ENCODE measurements at places on chromosomes 11 and 22. TPM values are rescaled to one million over a fixed set of nuclear protein-coding genes. Genes with fewer than 3 reads are reported as not detected.
A peak's percentile ranks its signal among the peaks of the same experiment; 100 is the strongest.

APBB1 gene
- total RNA-seq = 50.8 TPM

RFPL1 gene
- total RNA-seq = not detected

C11orf52 gene
- 5.2 TPM for total RNA-seq

GGT5 gene
- total RNA-seq = 50.8 TPM

MYO7A gene
- total RNA-seq = 27.9 TPM

OR2AT4 gene
- not detected for total RNA-seq

DNA sequence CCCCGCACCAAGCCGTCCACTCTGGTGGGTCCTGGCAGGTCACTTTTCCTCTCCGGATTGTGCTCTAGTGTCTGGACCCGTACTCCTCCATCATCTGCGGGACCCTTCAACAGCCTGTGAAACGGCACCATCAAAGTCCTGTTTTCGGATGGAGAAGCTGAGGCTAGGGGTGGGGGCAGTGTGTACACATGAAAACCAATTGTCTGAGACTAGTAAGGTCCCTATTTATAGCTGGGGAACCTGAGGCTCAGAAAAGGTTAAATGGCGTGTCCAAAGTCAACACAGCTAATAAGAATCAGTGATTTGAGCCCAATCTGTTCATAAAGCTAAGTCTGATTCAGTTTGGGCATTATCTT is 668 bp upstream of the LRRC32 start:
- no peak overlapping the region for H3K4me3 ChIP-seq
- no peaks in the 10 kb centered on the region for H3K36me3 ChIP-seq
- no peaks in the 10 kb centered on the region for H3K27me3 ChIP-seq
- H3K27ac ChIP-seq = peak overlapping the region; percentile 35

DNA sequence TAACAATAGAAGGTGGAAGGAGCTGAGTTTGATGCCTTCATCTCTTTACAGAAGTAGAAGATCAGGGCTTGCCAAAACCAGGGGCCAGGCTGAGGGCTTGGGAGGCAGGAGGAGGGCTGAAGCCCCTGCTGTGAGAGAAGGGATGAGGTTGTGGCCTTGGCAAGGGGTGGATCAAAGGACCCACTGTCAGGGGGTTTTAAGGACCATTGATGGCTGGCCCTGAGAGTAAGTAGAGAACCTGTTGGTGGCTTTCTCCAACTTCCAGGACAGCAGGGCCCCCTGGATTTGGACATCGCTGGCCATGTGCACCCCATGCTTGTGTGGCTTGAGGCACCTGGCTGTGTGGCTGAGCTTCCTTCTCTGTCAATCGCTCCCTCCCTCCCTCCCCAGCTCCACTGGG is 927.7 kb downstream of the TBC1D22A start:
- H3K4me3 ChIP-seq = no peak overlapping the region
- no peaks in the 10 kb centered on the region for H3K27me3 ChIP-seq
- H3K27ac ChIP-seq = no peak overlapping the region
- no peaks in the 10 kb centered on the region for H3K36me3 ChIP-seq

DNA sequence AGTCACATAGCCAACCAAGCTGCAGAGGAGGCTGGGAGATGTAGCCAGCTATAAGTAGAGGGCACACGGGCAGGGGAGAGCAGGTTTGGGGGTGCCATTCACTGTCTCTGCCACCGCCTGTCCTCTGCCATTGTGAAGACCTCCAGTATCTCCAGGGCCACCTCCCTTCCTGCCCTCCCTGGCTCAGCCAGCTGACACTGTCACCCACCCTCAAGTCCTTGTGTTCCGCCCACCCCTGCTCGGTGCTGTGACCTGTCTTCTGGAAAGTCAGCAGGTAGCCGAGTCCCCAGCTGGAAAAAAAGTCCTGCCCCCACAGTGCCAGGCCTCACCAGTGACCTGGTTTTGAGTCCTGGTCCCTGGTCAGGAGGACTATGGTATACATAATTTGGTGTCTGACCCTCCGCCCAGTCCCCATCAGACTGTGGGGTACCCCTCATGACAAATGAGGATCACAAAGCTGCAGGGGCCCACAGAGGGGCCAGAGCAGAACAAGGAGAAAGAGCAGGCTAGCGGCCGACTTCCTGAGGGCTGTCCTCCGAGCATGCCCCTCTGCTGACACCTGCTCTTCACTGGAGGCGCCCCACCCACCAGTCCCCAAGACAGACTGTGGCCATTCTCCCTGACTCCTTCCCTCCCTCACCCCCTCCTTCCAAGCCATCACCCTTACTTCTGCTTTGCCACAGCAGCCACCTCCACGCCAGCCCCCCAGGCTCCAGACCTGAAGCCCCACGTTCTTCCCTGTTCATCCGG is 7.1 kb upstream of the IL2RB start:
- H3K27me3 ChIP-seq = no peaks in the 10 kb centered on the region
- H3K27ac ChIP-seq = no peak overlapping the region
- H3K36me3 ChIP-seq = no peaks in the 10 kb centered on the region
- DNase-seq = no peak

DNA sequence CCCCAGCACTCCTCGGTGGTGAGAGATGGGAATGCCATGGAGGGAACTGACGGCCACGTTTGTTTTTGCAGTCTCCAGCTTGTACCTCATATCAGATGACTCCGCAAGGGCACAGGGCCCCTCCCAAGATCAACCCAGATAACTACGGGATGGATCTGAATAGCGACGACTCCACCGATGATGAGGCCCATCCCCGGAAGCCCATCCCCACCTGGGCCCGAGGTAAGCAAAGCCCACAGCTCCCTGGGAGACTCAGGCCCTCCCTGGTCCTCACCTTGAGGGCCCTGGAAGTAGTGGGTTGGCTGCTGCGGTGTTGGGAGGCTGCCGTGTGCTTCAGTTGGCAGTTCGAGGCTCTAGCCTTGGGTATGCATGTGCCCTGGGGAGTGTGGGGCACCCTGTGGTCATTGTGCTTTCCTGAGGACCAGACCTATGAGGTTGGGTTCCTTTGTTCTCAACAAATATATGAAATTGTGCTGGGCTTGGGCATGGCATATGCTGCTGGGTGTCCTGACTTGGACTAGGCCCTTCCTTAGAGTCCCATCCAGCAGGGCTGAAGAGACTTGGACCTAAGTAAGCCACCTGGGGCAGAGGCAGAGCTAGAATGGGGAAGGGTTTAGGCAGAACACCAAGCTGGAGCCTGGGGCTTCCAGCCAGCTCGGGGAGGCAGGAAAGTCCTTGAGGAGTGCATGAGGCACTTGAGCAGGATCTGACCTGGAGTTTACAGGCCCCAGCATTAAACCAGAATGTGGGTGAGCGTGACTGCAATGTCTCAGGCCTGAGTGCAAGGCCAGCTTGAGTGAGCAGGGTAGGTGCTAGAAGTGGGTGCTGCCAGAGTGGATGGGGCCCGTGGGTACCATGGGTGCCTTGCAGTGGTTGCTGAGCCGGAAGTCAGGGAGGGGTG is 26.4 kb downstream of the INCENP start:
- DNase-seq = peak; percentile 31
- H3K4me3 ChIP-seq = no peak overlapping the region
- H3K27ac ChIP-seq = no peak overlapping the region
- H3K27me3 ChIP-seq = no peaks in the 10 kb centered on the region
- peaks cover 15% of the 10 kb centered on the region for H3K36me3 ChIP-seq

GRCh38 chr11:120863359-120863758 is 160.5 kb upstream of the TBCEL start:
- no peak overlapping the region for H3K27ac ChIP-seq
- H3K4me3 ChIP-seq = no peak overlapping the region
- H3K4me1 ChIP-seq = no peaks in the 10 kb centered on the region

DNA sequence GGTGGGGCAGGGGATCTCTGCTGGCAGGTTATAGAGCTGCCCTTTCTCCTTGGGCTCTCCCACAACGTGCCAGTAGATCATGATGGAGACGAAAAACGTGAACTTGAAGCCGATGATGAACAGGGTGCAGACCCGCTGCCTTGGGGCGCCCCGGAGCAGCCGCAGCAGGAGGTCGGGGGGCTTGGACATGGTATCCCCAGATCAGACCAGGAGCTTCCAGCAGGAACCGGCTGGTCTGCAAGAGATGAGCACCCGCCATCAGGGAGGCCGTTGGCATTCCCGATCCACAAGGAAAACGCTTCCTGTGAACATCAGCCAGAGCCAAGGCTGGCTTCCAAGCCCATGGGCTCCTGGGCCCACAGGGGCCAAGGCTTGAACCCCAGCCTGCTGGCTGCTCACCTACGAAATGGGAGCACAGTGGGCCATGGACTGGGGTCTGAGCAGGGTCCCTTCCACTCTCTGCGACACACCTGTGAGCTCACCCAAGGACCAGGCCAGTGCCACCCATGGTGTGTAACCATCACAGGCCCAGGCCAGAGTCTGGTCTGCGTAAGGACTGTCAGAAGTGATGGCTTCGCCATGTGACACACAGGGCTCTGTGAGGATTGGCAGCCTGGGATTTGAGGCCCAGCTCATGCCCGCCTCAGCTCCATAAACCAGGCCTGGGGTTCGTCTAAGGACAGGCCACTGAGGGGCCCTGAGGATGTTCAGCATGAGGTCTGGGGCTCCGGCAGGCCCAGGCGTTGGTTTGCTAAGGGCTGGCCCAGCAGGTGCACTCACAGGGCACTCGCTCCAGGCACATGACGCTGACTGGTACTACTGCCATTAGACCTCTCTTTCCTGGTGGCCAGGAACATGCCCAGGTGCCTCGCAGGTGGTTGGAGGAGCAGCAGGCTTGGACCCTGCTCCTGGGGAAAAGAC is 26.6 kb downstream of the A4GALT start:
- no peaks in the 10 kb centered on the region for H3K27me3 ChIP-seq
- H3K4me3 ChIP-seq = no peak overlapping the region
- no peak overlapping the region for H3K27ac ChIP-seq
- no peaks in the 10 kb centered on the region for H3K36me3 ChIP-seq

GRCh38 chr11:118519549-118519948 is 7.7 kb upstream of the TTC36 start:
- H3K27me3 ChIP-seq = no peaks in the 10 kb centered on the region
- no peak overlapping the region for H3K27ac ChIP-seq
- H3K36me3 ChIP-seq = peaks cover 23% of the 10 kb centered on the region
- no peak overlapping the region for H3K4me3 ChIP-seq

DNA sequence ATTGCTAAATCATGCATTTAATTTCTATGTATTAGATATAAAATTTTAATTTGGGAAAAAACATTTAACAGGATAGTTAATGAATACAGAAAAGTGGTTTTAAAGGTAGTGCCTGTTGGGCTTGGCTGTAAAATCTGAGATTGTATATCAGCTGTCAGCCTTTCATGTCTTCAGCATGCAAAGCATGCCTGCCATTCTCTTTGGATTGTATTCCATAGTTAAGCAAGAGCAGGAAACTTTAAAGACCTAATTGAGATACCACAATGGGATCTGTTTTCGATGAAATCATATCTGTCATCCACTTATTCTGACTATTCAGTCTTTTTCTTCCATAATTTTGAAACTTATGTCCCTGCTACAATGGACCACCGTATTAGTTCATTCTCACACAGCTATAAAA is 451.0 kb upstream of the DDI1 start:
- no peak overlapping the region for H3K27ac ChIP-seq
- peaks cover 1% of the 10 kb centered on the region for H3K27me3 ChIP-seq
- no peak overlapping the region for H3K4me3 ChIP-seq

- peaks cover 13% of the 10 kb centered on the region for H3K4me1 ChIP-seq
- H3K27me3 ChIP-seq = no peaks in the 10 kb centered on the region
- no peak for DNase-seq
- no peak overlapping the region for H3K4me3 ChIP-seq
- H3K36me3 ChIP-seq = no peaks in the 10 kb centered on the region
Measured at GRCh38 chr11:71937826-71938225, 9.0 kb downstream of the RNF121 start.

GRCh38 chr22:21699643-21700042 is 33.8 kb downstream of the PPIL2 start:
- no peak for DNase-seq
- H3K4me3 ChIP-seq = no peak overlapping the region
- no peaks in the 10 kb centered on the region for H3K4me1 ChIP-seq
- H3K27me3 ChIP-seq = no peaks in the 10 kb centered on the region

GRCh38 chr11:130719220-130719915 is 196.9 kb downstream of the SNX19 start:
- no peak overlapping the region for H3K27ac ChIP-seq
- H3K36me3 ChIP-seq = no peaks in the 10 kb centered on the region
- no peak overlapping the region for H3K4me3 ChIP-seq
- H3K4me1 ChIP-seq = no peaks in the 10 kb centered on the region
- no peaks in the 10 kb centered on the region for H3K27me3 ChIP-seq

DNA sequence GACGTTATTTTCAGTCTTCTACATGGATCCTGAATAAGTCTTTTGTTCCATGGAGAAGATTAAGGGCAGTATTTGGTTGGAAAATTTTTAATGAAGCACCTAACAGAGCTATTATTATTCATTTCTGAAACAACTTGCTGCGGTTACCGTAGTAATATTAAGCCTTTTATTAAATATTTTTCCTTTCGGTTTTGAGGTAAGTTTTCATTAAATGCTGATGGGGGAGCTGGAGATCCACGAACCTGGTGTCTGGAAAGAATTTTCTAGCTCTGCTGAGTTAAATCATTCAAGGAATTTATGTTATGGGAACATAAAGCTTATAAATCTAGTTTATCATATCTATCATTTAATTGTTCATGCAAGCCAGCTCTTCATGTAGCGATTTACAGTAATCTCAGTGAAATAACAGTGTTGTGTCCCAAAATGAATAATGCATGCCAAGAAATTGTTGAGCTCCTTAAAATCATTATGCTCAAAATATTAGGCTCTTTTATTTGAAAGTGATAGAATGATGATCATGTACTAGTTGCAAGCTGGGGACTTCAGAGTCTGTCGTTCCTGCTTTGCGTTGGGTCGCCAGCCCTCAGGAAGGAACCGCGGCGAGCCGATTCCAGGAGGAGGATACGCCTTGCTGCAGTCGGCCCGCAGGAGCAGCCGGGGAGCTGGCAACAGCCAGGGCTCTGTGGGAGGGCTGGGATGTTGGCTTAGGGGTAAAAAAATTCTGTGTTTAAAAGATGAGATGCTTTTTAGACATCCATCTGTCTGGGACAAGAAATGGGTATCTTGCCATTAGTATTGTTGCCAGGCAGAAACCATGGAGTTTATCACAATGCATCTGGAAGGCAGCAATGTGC is 83.1 kb downstream of the TBC1D22A start:
- no peaks in the 10 kb centered on the region for H3K27me3 ChIP-seq
- H3K27ac ChIP-seq = no peak overlapping the region
- H3K4me3 ChIP-seq = peak overlapping the region; percentile 14
- no peaks in the 10 kb centered on the region for H3K4me1 ChIP-seq
- no peak for DNase-seq

- DNase-seq = no peak
- no peaks in the 10 kb centered on the region for H3K27me3 ChIP-seq
- H3K4me1 ChIP-seq = no peaks in the 10 kb centered on the region
- H3K36me3 ChIP-seq = no peaks in the 10 kb centered on the region
- H3K27ac ChIP-seq = no peak overlapping the region
- no peak overlapping the region for H3K4me3 ChIP-seq
Measured at GRCh38 chr22:40628354-40629042, 8.0 kb downstream of the MRTFA start.

GRCh38 chr11:83982825-83983224 is 696.7 kb upstream of the CCDC90B start:
- no peaks in the 10 kb centered on the region for H3K36me3 ChIP-seq
- no peak overlapping the region for H3K27ac ChIP-seq
- no peak overlapping the region for H3K4me3 ChIP-seq
- DNase-seq = no peak
- H3K27me3 ChIP-seq = no peaks in the 10 kb centered on the region
- H3K4me1 ChIP-seq = no peaks in the 10 kb centered on the region

DNA sequence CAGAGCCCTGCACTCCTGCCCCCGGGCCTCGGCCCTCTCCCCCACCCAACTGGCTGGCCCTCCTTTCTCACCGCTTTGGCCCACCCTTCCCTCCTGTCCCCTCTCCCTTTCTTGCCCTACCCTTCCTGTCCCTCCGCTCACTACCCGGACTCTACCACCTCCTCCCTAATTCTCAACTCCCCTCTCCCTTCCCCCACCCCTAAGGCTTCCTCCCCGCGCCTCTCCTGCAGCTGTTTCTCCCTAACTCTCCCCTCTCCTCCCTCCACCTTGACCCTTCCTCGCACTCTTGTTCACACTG is 421 bp downstream of the SLC15A3 start:
- DNase-seq = no peak
- H3K4me3 ChIP-seq = peak overlapping the region; percentile 72
- H3K36me3 ChIP-seq = no peaks in the 10 kb centered on the region
- peak overlapping the region; percentile 60 for H3K27ac ChIP-seq

Measured in aorta (tissue), 5 donors.